LoVo (cell line): ENCODE measurements at places on chromosomes 2 and 18.
A peak's percentile ranks its signal among the peaks of the same experiment; 100 is the strongest.

- DNase-seq, result no peak
These were observed 160.5 kb downstream of the SETBP1 start for GRCh38 chr18:44841221-44841620.

GRCh38 chr2:25586726-25587144 lies 86.6 kb downstream of the DTNB start:
- DNase-seq, result no peak

GRCh38 chr2:73451263-73451972 lies 65.8 kb downstream of the ALMS1 start:
- DNase-seq, result no peak

DNA sequence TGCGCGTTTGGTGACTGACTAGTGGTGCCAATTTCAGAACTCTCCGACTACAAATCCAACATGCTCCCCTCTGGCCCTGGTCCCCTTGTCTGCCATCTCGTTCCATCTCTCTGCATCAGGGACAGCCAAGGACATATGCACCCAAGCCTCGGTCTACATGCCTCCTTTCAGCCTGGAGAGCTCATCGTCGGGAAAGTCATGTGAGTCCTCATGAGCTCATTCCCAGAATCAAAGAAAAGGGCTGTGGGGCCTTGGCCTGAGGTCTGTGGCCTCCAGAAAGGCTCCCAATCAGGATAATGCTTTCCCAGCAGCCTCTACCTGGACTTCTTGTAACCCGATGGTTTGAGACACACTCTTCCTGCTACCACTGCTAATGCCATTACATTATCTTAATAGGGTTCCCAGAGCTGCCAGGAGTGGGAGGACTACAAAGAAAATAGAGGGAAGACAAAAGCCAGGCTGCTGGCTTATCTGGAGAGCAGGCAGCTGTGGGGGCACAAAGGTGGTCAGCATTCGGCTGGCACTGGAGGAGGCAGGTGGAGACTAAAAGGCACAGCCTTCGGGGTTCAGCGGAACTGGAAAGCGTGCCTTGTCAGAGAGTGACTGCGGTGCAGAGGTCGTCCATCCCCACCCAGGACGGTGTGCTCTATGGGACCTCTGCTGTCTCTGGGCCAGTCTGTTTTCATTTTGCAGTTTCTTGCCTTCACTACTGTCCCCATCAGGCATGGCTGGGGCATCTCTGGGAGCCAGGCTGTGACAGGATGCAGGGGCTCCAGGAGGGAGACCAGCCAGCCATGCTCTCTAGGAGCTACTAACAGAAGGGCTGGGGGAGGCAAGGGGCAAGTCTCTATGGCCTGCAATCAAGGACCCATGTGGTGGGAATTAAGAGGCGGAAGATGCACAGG lies 104.4 kb upstream of the SMAD2 start:
- no peak for DNase-seq

- DNase-seq, result no peak
These were observed 77.8 kb upstream of the STK17B start for GRCh38 chr2:196249171-196249570.

- no peak for DNase-seq
These were observed 659.9 kb upstream of the ID2 start for GRCh38 chr2:8021921-8022320.

DNA sequence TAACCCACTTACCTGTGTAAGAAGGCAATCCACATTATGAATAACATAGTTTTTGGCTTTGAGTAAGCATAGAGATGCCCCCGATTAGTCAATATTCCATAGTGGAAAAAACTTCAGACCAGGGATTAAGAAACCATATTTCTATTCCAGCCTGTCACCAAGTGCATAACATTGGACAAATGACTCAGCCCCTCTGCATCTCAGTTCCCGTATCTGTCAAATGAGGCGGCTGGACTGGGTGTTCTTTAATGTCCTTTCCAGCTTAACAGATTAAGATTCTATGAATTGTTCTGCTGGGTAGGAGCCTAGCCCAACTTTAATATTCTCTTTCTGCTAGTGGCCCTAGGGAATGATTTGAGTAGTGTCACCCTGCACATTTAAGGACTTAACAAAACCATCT lies 11.8 kb upstream of the FTCDNL1 start:
- DNase-seq, result no peak

DNA sequence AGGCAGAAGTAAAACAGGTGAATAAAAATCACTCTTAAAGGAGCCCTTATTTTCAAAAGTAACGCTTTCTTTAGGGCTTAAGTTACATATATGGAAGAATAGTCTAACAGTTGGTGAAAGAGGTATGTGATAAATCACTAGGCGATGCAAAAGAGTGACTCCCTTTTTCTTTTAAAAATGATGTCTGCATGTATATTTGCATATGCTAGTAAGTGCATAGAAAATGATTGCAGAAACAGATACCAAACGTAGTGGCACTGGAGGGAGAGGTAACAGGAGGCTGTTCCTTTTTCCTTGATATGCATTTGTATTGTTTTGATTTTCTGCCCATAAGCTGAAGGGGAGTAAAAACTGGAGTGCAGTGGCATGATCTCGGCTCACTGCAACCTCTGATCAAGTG lies 158.3 kb downstream of the PRPF40A start:
- DNase-seq, result no peak

GRCh38 chr2:200393191-200393590 lies 86.7 kb downstream of the SPATS2L start:
- no peak for DNase-seq

DNA sequence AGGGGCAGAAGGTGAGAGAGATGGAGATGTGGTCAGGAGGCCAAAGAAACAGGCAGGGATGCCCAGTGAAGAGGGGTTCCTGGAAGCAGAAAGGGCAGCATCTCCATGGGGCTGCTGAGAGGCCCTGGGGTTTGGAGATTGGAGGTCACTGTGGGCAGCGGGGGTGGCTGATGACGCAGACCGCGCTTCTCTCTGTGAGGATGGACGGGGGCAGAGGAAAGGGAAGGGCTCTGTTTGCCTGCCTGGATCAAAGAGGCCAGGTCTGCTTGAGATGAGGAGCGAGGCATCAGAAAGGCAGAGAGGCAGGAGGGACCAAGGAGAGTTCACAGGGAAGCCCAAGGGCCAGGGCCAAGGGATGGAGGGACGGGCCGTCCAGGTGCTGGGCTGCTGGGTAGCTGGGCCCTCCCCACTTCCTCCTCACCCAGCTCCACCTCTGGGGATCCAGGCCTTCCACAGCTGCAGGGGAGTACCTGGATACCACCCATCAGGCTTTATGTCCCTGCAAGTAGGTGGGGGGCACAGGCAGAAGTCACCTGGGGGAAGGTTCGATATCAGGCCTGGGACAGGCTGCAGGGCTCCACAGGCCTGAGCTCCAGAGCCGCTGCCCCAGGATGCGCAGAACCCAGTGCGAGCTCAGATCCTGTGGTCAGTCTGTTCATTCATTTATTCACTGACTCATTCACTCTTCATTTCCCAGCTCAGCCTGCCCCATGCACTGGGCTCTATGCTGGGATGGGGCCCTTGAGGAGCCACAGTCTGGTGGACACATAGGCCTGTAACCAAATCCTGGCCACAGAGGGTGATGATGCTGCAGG lies 30.6 kb downstream of the ADRA2B start:
- DNase-seq, result no peak

DNA sequence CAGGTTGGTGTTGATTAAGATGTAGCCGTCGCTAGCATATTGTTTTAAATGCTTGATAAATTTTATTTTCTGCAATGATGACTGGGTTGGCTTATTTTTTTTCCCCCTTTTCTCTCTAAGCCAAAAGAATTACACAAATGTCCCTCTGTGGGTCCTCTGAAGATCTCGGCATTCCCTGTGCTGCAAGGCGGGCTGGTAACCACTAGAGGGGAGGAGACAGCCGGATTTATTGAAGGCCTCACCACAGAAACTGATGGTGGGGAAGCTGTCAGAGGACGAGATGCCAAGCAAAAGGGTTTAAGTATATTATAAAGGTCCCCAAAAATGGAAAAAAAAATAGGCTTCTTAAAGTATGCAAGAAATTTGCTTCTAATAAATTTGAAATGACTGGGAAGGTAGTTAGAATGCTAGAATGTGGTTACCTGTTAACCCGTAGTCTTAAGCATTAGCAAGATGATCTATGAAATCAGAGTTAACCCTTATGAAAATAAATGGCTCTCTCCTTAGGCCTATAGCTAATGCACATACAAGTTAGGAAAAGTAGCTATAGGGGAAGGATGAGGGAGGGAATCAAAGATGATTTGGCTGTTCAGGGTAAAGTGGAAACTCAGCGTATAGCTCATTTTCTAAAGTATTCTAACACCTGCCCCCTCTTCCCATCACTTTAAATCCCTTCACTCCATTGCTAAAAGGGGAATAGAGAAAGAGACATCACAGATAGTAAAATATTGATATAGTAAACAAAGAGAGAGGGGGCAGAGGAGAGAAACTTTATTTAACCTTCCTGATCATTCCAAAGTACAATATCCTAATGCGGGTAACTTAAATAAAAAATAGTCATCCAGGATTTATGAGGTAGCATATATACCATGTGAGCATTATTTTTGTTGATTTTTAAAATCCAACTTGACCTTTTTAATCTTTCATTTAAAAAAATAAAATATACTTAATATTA lies 894.5 kb upstream of the POU3F3 start:
- DNase-seq, result peak; percentile 23

DNA sequence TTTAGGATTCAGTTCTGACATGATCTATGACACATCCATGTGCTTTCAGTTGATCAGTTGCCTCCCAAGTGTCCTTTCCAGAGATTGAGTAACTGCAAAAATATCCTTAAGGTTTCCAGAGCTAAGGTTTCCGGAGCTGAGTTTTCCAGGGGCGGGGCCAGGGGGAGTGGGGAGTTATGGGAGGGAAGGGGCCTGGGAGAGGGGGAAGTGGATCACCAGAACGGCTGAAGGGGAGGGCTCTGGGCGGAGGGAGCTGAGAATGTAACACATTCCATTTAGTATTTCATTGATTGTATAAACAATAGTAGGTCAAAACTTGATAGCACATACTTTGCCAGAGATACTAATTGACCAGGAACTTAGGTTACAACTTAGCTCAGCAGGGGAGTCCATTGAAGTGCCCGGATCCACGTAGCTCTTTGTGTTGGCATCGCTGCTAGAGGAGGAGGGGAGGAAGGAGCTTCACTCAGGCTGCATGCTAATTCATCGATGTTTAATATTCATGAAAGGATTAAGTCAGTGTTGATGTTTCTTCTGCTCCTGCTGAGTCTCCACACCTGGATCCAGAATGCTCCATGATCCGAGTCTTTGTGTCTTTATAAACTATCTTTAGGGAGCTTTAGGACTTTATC lies 289.8 kb downstream of the ALPK2 start:
- no peak for DNase-seq

GRCh38 chr18:76378526-76379215 lies 116.4 kb downstream of the ZNF516 start:
- DNase-seq, result no peak

DNA sequence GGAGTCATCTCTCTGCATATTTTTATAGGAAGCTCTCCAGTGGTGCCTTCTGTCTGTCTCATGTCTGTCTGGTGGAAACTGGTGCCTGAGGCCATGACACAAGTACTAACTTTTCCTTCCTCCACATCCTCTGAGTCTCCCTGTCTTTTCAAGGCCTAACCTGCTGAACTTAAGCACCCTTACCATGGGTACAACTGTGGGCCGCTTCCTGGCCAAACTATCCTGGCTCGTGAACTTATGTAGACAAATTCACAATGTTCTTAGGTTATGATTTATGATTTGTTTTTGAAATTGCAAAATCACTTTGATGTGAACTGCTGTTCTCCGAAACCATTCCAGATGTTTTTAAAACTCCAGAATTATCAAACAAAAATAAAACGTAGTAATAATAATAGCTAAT lies 804.5 kb upstream of the POU3F3 start:
- no peak for DNase-seq

DNA sequence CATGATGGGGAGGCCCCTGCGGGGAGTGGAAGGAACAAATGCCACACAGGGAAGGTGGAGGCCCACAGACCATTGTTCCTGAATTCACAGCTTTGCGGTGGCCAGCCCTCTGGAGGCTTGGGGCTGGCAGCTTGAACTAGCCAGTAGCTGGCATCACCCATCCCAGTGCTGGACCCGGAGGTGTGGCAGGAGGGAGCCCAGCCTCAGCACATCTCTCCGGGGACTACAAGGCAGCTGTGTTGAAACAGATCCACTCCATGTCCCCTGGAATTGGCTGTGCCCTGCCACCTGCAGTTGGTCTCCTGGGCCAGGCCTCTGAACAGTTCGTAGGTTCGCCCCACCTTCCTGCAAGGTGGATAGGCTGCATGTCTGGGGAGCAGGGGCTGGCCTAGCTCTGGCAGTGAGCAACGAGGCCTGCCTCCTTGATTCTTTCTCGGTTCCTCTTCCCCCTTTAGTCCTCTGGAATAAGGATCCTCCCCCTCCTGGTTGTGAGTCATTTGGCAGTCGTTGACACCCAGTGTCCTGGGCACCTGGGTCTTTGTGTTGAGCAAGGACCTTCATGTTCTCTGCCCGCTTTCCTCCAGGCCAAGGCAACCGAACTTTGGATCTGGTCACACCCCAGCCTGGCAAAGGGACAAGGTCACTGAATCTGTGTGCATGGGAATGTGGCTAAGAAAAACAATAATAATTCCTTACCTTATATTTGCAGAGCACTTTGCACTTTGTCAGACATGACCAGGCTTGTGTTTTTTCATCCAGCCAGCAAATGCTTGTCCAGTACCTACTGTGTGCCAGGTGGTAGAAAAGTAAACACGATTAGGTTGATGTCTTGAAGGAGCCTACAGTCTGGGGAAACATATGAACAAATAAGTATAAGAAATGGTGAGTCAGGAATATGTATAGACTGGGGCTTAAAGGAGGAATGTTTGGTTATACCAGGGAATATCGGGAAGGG lies 55.0 kb upstream of the MCFD2 start:
- peak; percentile 88 for DNase-seq

DNA sequence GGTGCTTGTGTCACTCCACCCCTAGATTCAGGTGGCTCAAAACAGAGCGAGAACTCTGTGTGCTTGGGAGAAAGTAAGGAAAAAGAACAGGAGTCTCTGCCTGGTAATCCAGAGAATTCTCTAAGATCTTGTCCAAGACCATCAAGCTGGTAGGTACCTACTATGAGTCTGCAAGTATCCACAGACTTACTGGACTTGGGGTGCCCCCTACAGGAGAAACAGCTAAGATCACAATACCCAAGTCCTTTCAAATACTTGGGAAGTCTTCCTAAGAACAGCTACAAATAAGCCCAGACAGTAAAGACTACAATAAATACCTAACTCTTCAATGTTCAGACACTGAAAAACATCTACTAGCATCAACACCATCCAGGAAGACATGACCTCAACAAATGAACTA lies 1143.6 kb upstream of the ACVR2A start:
- no peak for DNase-seq

GRCh38 chr2:14285812-14286211 lies 346.7 kb upstream of the LRATD1 start:
- DNase-seq, result no peak
